Kidney (tissue), 22 donors: ENCODE measurements at places on chromosomes 5 and 9. TPM values are rescaled to one million over a fixed set of nuclear protein-coding genes. Genes with fewer than 3 reads are reported as not detected.

DNA sequence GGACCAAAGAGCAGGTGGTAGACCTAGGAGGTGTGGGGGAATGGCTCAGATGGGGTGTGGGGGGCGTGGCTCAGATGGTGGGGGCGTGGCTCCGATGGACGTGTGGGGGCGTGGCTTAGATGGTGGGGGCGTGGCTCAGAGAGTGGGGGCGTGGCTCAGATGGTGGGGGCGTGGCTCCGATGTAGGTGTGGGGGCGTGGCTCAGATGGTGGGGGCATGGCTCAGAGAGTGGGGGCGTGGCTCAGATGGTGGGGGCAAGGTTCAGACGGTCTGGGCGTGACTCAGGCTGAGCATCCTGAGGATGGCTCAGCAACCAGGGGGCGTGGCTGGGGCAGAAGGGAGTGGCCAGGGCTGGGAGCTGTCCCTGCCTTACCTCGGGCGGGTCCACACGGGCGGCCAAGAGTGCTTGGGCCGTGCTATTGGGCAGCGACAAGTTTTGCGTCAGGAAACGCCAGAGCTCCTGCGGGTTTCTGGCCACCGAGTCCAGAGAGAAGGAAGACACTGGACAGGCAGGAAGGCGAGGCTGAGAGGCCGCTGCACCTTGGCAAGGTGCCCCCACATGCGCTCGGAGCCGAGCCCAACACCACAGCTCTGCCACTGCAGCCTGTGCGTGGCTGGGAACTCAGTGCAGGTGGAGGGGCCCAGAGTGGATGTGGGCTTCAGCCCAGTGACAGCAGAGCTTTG is 5.9 kb downstream of the ABCA2 start:
- DNase-seq: peak; percentile 30
- no peak overlapping the region for H3K27ac ChIP-seq
- peaks cover 17% of the 10 kb centered on the region for H3K4me1 ChIP-seq
- H3K36me3 ChIP-seq: no peaks in the 10 kb centered on the region

DNA sequence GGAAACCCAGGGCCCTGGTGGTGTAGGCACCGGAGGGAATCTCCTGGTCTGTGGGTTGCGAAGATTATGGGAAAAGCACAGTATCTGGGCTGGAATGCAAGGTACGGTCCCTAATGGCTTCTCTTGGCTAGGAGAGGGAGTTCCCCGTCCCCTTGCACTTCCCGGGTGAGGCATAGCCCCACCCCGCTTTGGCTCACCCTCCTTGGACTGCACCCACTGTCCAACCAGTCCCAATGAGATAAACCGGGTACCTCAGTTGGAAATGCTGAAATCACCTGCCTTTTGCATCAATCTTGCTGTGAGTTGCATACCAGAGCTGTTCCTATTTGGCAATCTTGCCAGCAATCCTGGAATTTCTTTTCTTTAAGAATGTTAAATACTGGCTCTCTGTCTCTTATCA is 1429.1 kb downstream of the MAT2B start:
- no peaks in the 10 kb centered on the region for H3K27me3 ChIP-seq
- DNase-seq: no peak
- H3K4me1 ChIP-seq: no peaks in the 10 kb centered on the region
- no peak overlapping the region for H3K4me3 ChIP-seq
- no peaks in the 10 kb centered on the region for H3K36me3 ChIP-seq

- no peaks in the 10 kb centered on the region for H3K27me3 ChIP-seq
- no peaks in the 10 kb centered on the region for H3K36me3 ChIP-seq
- peaks cover 6% of the 10 kb centered on the region for H3K4me1 ChIP-seq
- H3K27ac ChIP-seq: peak overlapping the region; percentile 100
- H3K4me3 ChIP-seq: peak overlapping the region; percentile 83
Observed at GRCh38 chr9:89309608-89310474, 1.2 kb upstream of the CKS2 start.

- no peaks in the 10 kb centered on the region for H3K4me1 ChIP-seq
- H3K36me3 ChIP-seq: no peaks in the 10 kb centered on the region
- H3K4me3 ChIP-seq: no peak overlapping the region
Observed at GRCh38 chr5:61280205-61280604, 51.9 kb upstream of the ZSWIM6 start.

MUSK gene
- polyA plus RNA-seq: not detected

GABBR2 gene
- not detected for polyA plus RNA-seq
